ENCODE measurements at places on chromosomes 1 and 21. TPM values are rescaled to one million over a fixed set of nuclear protein-coding genes. Genes with fewer than 3 reads are reported as not detected.

GRCh38 chr1:62391369-62391971 is 45.4 kb upstream of the USP1 start:
- no peak for DNase-seq

GRCh38 chr21:44259082-44259705 is 2.5 kb downstream of the DNMT3L start:
- no peak for DNase-seq

Gene APCS
- not detected for total RNA-seq

- no peak for DNase-seq
These were observed 4.0 kb upstream of the PLEKHM2 start for GRCh38 chr1:15680131-15680530.

DNA sequence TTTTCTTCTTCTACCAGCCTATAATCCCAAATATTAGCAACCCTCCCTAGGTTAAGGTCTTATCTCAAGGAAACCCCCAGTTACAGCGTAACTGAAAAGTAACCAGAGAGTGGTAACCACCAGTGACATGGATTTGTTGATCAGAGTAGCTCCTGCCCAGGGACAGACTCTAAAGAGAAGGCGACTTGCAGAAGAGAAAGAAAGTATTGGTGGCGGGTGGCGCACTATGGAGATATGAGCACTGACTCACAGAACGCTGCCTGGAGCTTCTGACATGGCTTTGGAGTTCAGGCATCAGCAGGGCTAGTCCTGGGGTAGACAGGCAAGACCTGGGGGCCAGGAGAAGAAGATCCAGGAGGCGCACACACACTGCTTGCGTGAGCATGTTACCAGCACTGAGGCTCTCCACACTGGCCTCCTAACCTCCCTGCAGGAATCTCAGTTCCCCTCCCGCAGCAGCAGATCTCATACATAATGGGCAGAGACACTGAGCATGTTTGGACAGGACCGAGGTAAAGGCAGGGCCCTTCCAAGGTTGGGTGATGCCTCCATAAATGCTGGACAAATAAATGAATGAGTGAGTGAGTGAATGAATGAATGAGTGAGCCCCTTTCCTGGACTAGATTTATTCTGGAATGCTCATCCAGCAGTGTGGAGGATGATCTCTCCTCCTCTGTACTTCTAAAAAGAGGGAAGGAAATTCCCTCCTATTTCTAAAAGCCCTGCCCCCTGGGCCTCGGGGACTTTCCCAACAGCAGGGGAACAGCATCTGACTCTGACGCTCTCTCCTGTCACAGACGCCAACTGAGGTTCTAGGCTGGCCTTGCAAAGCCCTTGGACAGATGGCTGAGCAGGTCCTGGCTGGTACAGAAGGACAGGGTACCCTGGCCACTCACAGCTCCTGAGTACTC is 175.5 kb downstream of the CLIC6 start:
- DNase-seq, result no peak

Gene PLA2G5
- not detected for total RNA-seq
